ENCODE measurements at places on chromosomes 16 and 17.

DNA sequence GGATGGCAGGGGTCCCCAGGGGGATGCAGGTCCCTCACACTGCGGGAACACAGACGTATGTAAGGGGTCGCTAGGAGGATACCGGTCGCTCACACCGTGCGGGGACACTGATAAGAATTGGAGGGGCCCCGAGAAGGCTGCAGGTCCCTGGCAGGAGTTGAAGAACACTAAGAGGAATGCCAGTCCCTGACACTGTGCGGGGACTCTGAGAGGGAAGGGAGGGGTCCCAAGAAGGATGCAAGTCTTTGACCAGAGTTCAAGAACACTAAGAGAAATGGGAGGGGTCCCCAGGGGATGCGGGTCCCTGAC, 510 bp downstream of the ERCC4 start:
- DNase-seq: no peak

GRCh38 chr16:66304151-66304550, 62.3 kb upstream of the CDH5 start:
- no peak for DNase-seq

- DNase-seq: no peak
Observed at GRCh38 chr17:50270435-50271362, 3.6 kb upstream of the TMEM92 start.

GRCh38 chr16:25023556-25023955, 8.4 kb upstream of the ARHGAP17 start:
- DNase-seq: no peak

DNA sequence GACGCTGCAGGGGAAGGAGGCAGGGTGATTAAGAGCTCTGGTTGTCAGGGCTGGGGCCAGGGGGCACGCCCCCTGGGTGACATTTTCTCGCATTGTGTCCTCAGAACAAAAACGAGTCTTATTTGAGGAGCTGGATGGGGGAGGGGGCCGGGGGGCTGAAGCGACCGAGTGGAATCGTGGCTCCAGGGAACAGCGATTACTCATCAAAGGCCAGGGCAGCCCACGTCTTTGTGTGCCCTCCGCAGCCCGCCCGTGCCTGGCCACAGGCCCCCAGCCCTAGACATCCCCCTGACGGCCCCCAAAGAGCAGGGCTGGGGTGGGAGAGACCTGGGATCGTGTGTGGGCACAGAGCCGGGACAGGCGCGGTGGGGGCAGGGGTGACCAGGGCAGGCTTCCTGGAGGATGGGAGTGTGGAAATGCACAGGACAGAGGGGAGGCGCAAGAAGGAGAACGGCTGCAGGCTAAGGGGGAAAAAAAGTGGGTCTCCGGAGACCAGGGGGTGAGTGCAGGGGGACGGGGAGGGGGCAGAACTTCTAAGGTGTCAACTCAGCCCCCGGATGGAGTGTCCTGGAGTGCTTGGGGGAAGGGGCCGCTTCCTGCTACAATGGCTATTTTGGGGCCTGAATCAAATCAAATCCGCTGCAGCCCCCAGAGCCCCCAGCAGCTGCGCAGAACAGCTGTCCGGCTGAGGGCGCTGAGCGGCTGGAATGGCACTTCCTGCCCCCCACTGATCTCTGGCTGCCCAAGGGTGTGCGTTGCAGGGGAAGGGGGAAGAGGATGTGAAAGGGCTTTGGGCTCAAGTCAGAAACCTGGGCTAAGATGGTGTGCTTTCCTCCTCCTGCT, 24.0 kb upstream of the PHB1 start:
- DNase-seq: no peak
